Mesenteric fat pad (tissue), 1 donor: ENCODE measurements at places on chromosomes 2 and 18. TPM values are rescaled to one million over a fixed set of nuclear protein-coding genes. Genes with fewer than 3 reads are reported as not detected.

Gene TSPYL6
- total RNA-seq = not detected

- no peak for DNase-seq
Measured at GRCh38 chr2:186349508-186349907, 136.6 kb upstream of the ZC3H15 start.

- DNase-seq = no peak
Measured at GRCh38 chr2:11998218-11998617, 251.8 kb downstream of the LPIN1 start.

- DNase-seq = no peak
Measured at GRCh38 chr2:167943897-167944296, 303.5 kb downstream of the STK39 start.

DNA sequence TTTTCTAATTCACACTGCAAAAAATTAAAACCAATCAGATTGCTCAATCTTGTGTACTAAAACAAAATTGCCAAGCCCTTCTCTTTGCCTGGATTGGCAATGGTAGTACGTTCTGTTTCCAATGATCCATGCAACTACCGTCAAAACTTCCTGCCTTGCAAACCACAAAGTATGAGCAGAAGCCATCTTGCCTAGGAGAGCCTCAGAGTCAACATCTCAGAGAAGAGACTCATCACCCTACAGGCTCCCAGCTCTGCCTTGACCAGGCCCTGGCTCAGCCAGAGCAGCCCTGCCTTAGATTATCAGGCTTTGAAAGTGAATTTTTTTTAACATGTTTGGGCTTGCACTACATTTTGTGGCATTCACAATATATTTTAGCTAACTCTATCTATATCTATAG, 574.1 kb downstream of the SATB2 start:
- no peak for DNase-seq
